ENCODE measurements at places on chromosomes 3 and 15. TPM values are rescaled to one million over a fixed set of nuclear protein-coding genes. Genes with fewer than 3 reads are reported as not detected.

DNA sequence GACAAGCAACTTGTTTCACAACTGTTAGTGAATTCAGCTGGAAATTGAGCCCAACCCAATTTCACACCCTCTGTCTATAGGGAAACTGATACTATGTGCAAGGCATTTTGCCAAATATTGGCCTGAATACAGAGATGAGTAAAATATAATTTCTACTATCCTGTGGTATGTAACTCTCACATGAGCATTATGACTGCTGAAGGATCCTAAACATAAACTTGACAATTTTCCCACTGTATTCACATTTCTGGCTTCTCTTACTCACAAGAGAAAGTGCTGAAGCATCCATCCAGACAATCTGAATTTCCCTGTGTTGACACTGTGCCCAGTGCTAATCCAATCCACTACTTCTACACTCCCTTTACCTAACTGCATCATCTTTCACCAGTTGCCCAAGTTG is 28.4 kb downstream of the SERPINI2 start:
- H3K36me3 ChIP-seq: no peaks in the 10 kb centered on the region
- H3K27ac ChIP-seq: no peak overlapping the region
- H3K4me3 ChIP-seq: no peak overlapping the region
- H3K4me1 ChIP-seq: no peaks in the 10 kb centered on the region
- DNase-seq: no peak
- H3K27me3 ChIP-seq: no peaks in the 10 kb centered on the region

GRCh38 chr3:60399292-60399691 is 852.0 kb downstream of the FHIT start:
- DNase-seq: no peak
- H3K27me3 ChIP-seq: no peaks in the 10 kb centered on the region
- no peaks in the 10 kb centered on the region for H3K4me1 ChIP-seq
- H3K27ac ChIP-seq: no peak overlapping the region
- H3K4me3 ChIP-seq: no peak overlapping the region
- H3K36me3 ChIP-seq: no peaks in the 10 kb centered on the region

DNA sequence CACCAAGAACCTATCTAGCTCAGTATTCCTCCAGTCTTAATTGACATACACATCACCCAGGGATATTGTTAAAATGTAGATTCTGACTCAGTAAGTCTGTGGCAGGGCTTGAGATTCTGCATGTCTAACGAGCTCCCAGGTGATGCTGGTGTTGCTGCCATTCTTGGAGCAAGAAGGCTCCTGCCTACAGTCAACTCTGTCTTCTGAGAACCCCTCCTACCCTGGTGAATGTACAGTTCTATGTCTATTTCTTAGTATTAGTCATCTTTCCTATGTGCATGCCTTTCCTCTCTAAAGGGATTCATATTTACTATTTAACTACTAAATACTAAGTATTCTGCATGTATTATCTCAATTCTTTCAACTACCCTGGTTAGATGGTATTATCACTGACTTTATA is 268.7 kb downstream of the EDEM1 start:
- no peaks in the 10 kb centered on the region for H3K36me3 ChIP-seq
- H3K4me1 ChIP-seq: no peaks in the 10 kb centered on the region
- no peak for DNase-seq
- H3K4me3 ChIP-seq: no peak overlapping the region
- H3K27ac ChIP-seq: no peak overlapping the region
- H3K27me3 ChIP-seq: peaks cover 3% of the 10 kb centered on the region

GRCh38 chr3:59559721-59560435 is 510.1 kb upstream of the CFAP20DC start:
- H3K4me1 ChIP-seq: no peaks in the 10 kb centered on the region
- no peaks in the 10 kb centered on the region for H3K27me3 ChIP-seq
- no peaks in the 10 kb centered on the region for H3K36me3 ChIP-seq
- no peak for DNase-seq

DNA sequence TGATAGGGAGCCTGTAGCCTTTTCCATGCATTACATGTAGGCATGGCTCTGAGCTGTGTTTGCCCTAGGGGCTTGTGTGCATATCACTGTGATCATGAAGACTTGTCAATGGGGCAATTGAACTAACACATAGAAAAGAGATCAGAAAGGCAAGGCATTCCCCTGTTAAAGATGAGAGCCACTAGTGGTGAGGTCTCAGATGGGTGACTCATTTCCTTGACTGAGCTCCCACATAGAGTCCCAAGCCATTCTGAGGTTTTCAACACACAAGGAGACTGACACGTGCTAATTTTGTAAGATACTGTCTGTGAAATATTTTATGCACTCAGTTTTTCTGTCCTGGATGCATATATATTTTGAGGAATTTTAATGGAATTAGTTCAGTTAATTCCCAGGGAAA is 53.8 kb downstream of the SAMMSON start:
- H3K27me3 ChIP-seq: no peaks in the 10 kb centered on the region
- DNase-seq: no peak
- no peaks in the 10 kb centered on the region for H3K36me3 ChIP-seq
- H3K27ac ChIP-seq: no peak overlapping the region
- H3K4me1 ChIP-seq: no peaks in the 10 kb centered on the region
- H3K4me3 ChIP-seq: no peak overlapping the region

CBLB gene
- polyA plus RNA-seq: 3.1 TPM

GCSAM gene
- polyA plus RNA-seq: 0.27 TPM

PCNP gene
- 28.2 TPM for polyA plus RNA-seq

Measured in liver (tissue), 10 donors.